ENCODE measurements at places on chromosomes 16 and 17. TPM values are rescaled to one million over a fixed set of nuclear protein-coding genes. Genes with fewer than 3 reads are reported as not detected.

The FZD2 gene
- 4.0 TPM for total RNA-seq

The HCRT gene
- total RNA-seq = not detected

The HEATR3 gene
- 5.6 TPM for total RNA-seq

The DRC3 gene
- 0.94 TPM for total RNA-seq

DNA sequence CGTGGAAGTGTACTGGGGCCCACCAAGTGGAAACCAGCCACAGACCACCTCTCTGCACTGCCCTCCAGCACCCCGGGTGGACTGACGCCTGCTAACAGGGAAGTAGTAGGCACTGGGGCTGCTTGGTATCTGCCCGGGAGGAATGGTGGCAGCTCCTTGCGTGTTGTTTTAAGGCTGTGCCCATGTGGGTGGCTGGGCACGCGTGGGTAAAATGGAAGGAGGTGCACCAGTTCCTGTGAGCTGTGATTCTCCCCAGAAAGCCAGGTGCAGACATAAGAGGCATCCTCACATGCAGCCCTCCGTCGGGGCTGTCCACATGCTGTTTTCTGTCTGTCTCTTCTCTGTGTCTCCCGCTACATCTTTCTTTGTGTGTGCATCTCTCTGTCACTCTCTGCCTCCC, 122.3 kb downstream of the ENGASE start:
- H3K36me3 ChIP-seq = no peaks in the 10 kb centered on the region
- H3K27ac ChIP-seq = no peak overlapping the region
- H3K27me3 ChIP-seq = peaks cover 4% of the 10 kb centered on the region
- no peak overlapping the region for H3K4me3 ChIP-seq
- no peak for DNase-seq

GRCh38 chr16:85453194-85453678, 159.9 kb upstream of the GSE1 start:
- no peaks in the 10 kb centered on the region for H3K36me3 ChIP-seq
- H3K27ac ChIP-seq = no peak overlapping the region
- DNase-seq = no peak
- no peaks in the 10 kb centered on the region for H3K27me3 ChIP-seq

DNA sequence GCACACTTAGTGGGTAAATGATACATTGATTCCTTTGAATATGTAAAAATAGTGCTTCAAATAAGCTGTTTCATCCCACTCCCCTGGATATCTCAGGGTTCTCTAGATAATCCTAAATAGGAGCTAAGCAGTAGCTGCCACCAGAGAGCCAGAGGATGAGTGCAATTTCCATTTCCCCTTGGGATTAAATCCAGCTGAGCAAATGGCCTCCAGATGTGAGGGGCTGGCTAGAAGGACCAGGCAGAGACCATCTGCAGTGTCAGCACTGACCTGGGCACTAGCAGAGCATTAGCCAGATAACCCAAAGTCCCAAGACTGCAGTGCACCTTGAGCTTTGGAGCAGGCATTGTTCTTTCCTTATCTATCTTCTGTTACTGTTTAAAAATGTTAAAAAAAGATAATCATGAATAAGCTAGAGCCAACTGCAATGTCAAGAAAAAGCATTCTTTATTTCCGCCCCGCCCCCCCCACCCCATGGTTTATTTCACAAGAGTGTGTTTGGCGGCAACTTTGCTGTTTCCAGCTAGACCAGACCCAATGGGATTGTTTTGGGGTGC, 19.5 kb downstream of the GPR179 start:
- H3K27ac ChIP-seq = no peak overlapping the region
- peaks cover 12% of the 10 kb centered on the region for H3K36me3 ChIP-seq
- H3K4me3 ChIP-seq = no peak overlapping the region
- no peak for DNase-seq
- no peaks in the 10 kb centered on the region for H3K4me1 ChIP-seq
- no peaks in the 10 kb centered on the region for H3K27me3 ChIP-seq

GRCh38 chr17:27586203-27586721, 44.7 kb upstream of the LGALS9 start:
- no peak overlapping the region for H3K27ac ChIP-seq
- no peak for DNase-seq
- no peaks in the 10 kb centered on the region for H3K27me3 ChIP-seq
- H3K4me1 ChIP-seq = no peaks in the 10 kb centered on the region
- H3K36me3 ChIP-seq = peaks cover 9% of the 10 kb centered on the region

DNA sequence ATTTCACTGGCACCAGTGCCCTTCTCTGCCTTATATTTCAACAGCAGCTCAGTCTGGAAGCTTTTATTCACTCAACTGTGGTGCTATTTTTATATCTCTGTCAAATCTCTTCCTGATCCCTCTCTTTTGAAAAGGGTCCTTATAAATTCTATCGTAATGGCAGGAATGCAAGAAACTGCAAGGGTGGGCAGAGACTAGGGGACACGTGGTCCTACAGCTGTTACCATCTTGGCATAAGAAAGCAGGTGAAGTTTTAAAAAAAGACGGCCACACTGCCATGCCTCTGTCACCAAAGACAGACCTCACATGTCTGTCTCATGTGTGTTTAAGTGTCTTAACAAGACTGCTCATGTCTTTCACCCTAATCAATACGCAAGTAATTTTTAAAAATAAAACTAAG, 368.4 kb upstream of the CDH11 start:
- no peak for DNase-seq
- no peaks in the 10 kb centered on the region for H3K36me3 ChIP-seq
- H3K4me3 ChIP-seq = no peak overlapping the region
- H3K4me1 ChIP-seq = no peaks in the 10 kb centered on the region
- H3K27me3 ChIP-seq = no peaks in the 10 kb centered on the region

DNA sequence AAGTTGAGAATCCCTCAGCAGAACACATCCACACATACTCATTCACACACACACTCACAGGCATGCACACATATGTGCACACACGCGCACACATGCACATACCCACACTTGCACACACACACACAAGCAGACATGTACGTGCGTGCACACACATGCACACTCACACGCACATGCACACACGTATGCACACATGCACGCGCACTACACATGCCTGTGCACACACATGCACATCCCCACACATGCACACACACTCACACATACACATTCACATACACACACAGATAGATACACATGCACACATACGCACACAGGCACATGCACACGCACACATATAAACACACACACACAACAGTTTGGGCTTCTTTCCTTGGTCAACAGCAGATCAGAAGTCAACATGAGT, 24.0 kb downstream of the GSG1L start:
- H3K4me3 ChIP-seq = no peak overlapping the region
- DNase-seq = no peak
- no peaks in the 10 kb centered on the region for H3K36me3 ChIP-seq
- no peaks in the 10 kb centered on the region for H3K4me1 ChIP-seq
- H3K27me3 ChIP-seq = no peaks in the 10 kb centered on the region
- H3K27ac ChIP-seq = no peak overlapping the region

DNA sequence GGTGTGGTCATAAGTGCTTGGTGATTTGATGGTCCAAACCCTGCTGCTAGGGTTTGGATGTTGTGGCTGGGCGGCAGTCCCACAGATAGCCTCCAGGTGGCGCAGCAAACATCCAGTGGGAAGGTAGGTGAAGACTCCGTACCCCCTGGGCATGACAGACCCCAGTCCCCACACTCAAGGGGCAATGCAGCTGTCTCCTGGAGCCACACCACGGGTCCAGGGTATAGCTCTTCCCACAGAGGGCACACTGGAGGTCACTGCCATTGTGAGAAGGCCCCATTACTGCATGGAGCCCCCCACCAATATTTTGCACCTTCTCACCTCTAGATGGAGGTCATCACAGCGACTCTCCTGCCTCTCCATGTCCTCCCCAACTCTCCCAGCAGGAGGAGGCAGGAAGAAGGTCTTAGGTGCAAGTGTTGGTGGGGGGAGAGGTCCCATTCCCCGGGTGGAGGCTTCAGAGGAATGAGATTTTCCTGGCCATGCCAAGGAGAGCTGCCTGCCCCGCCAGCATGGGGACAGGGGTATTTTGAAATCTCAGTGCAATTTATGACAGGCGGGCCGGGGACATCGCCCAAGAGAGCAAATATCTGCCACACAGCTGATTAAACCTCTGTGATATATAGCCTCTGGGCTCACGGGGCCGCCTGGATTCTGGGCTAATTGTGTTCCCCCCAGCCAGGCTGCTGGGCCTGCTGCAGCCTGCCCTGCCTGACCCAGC, 17.1 kb upstream of the C17orf113 start:
- no peaks in the 10 kb centered on the region for H3K36me3 ChIP-seq
- H3K27ac ChIP-seq = no peak overlapping the region
- H3K27me3 ChIP-seq = peaks cover 9% of the 10 kb centered on the region
- no peak overlapping the region for H3K4me3 ChIP-seq

DNA sequence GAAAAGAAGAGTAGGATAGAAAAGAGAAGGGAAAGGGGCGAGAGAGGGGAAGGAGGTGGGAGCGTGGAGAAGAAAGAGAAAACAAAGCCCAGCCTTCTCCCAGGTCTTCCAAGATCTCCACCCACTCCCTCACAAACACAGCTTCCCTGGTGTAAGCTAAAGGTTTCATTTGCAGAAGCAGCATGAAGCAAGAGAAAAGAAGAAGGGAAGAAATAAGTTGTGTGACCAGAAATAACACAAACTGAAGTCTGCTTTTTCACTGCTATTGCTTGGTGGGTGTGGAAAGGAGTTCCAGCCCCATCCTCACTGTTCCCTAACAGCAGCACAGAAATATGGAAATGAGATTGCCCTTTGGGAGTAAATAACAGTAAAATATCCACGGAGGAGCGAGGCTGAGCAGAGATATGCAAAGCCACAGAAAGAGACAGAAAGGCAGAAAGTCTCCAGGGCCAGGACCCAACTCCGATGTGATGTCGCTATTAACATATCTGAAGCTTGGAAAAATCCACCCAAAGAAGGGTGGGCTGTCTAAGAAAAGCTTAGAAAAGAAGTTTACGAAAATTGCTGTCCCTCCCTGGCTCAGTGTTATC, 10.3 kb upstream of the GAS7 start:
- H3K4me1 ChIP-seq = no peaks in the 10 kb centered on the region
- no peaks in the 10 kb centered on the region for H3K27me3 ChIP-seq
- H3K36me3 ChIP-seq = no peaks in the 10 kb centered on the region

GRCh38 chr16:287298-287811, 4.4 kb downstream of the PDIA2 start:
- H3K36me3 ChIP-seq = peaks cover 33% of the 10 kb centered on the region
- H3K27ac ChIP-seq = no peak overlapping the region
- no peaks in the 10 kb centered on the region for H3K27me3 ChIP-seq

DNA sequence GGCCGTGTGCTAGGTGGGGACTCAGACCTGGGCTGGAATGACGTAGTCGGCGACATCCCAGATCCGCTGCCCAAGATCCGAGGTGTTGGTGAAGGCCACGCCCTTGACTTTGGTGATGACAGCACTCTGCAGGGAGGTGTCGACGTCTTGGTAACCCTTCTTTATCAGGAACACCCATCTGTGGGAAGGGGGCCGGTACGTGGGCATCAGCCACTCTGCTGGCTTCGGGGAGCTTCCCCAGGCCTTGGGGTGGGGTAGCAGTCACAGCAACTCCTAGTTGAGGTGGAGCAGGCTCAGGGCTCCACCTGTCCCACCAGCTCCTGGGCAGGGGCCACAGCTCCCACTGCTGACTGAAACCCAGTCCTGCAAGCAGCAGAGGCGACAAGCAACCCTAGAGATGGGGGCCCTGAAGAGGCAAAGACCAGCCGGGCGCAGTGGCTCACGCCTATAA, 4.3 kb downstream of the P2RX5 start:
- H3K36me3 ChIP-seq = no peaks in the 10 kb centered on the region
- peaks cover 11% of the 10 kb centered on the region for H3K27me3 ChIP-seq
- H3K4me1 ChIP-seq = no peaks in the 10 kb centered on the region
- DNase-seq = no peak

- no peak for DNase-seq
- H3K27ac ChIP-seq = no peak overlapping the region
These were observed 9.5 kb downstream of the MRPL27 start for GRCh38 chr17:50363217-50364060.

DNA sequence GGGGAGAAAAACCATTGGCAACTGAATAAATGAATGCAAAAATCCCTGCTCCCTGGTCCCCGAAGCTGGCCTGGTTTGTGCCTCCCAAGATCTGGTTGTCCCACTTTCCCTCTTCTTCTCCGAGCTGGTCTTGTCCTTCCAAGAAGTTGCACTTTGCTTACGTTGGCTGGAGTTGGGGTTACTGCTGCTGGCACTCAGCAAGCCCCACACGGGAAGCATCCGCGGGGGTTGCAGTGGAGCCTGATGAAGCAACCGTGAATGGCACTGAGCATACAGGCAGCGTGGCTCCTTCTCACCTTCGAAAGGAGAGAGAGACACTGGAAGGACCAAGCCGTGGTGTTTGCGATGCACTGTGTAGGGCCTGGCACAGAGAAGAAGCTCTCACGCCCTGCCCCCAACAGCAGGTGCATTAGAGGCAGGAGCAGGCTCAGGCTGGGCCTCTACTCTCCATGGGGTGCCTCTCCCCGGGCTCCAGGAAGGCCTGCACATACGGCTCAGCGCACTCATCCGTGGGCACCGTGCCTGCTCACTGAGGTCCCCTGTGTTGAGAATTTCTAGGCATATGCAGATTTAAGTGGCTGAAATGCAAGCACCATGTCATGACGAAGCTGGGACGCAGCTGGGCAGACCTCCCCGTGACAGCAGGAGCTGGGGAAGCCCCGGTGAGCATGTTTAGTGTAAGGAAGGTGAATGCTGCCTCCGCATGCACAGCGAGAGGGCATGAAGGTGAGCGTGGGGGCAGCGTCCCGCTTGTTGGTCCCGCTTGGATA, 12.1 kb downstream of the CA5A start:
- H3K27ac ChIP-seq = no peak overlapping the region
- no peaks in the 10 kb centered on the region for H3K36me3 ChIP-seq
- H3K4me3 ChIP-seq = no peak overlapping the region
- DNase-seq = no peak

DNA sequence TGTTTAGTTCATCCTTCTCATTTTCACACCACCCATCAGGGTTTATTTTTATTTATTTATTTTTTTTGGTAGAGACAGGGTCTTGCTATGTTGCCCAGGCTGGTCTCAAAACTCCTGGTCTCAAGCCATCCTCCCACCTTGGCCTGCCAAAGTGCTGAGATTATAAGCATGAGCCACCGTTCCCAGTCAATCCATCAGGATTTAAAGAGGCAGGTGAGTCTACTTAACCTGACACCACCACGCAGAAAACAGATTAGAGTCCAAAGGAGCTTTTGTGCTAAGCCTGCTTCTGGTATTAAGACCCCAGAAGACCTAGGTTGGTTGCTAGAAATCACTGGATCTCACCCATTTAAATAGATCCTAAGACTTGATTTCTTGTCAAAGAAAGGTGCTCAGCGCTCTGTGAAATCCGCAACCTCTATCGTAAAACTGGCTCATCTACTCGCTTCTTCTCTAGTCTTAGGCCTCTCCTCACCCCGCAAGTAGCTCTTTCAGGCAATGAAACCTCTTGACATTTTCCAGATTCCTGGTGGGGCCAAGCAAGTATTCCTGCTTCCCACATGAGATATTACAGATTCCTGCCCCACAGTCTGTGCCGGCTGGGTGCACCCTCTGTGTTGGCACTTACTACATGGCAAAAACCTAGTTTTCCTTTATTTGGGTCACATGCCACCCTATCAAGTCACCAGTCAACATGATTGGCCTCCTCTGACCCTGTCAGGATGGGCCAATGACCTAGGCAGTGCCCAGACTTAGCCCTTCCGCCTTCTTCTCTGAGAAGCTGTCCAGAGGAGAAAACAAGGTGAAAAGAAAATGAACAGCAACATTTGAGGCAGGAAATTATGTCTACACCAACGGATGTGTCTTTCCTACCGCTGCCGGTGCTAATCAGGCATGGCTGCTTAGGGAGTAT, 9.0 kb downstream of the PITPNA start:
- no peaks in the 10 kb centered on the region for H3K27me3 ChIP-seq
- DNase-seq = no peak
- peaks cover 39% of the 10 kb centered on the region for H3K36me3 ChIP-seq
- no peak overlapping the region for H3K27ac ChIP-seq
- no peak overlapping the region for H3K4me3 ChIP-seq

Measured in right atrium auricular region (tissue), 2 donors.